ENCODE measurements at places on chromosomes 4 and X.

DNA sequence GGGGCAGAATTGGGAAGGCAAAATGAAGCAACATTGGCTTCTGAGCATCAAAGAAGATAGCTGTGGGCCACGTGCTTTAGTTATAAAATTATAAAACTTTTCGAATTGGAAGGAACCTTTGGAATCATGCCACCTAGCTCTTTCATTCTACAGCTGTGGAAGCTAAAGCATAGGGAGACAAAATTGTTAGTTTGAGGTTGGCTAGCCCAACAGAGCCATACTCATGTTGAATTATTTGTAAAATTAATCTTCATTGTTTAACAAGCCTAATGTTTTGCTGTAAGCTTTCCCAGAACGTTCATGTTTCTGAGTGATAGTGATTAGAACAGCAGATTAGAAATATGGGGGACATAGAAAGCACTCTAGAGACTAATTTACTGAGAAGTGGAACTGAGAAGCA lies 35.9 kb downstream of the HHIP start:
- no peak for DNase-seq

- no peak for DNase-seq
Observed at GRCh38 chrX:1334854-1335253, 1.7 kb upstream of the IL3RA start.

DNA sequence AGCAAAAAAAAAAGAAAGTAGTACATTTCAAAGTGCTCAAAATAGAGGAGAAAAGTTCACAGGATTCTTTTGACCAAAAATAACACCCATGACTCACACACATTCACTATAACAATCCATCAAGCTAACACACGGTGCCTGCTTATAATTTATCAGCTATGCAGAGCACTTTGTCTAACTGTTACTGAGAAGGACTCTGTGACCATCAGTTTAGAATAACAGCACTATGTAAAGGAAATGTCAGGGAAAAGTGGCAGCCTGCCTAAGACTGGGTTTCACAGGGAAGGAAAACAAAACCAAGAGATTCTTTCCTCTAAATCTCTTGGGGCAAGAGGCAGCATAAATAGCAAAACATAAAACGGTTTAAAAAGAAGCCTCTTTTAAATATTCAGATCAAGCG lies 54.8 kb downstream of the CCDC149 start:
- DNase-seq, result no peak

GRCh38 chr4:19721587-19721986 lies 530.1 kb upstream of the SLIT2 start:
- no peak for DNase-seq

DNA sequence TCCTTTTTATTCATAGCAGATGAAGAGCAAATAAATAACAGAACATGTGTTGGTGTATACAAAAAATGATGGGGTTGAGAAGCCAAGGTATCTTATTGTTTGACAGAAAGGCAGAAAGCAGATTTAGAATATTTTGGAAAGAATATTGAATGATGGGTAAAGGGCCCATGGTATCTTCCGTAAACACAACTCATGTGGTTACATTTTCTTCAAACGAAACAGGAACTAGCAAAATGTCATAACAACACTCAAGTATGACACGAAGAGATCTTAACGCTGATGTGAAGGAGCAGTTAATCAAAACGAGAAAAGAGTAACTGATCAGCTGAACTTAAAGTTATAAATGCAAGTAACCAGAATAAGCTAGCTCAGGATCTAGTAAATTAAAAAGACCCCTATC lies 195.7 kb upstream of the GK2 start:
- DNase-seq, result no peak
